B cell (primary cell): ENCODE measurements at places on chromosomes 6 and 20. TPM values are rescaled to one million over a fixed set of nuclear protein-coding genes. Genes with fewer than 3 reads are reported as not detected.
A peak's percentile ranks its signal among the peaks of the same experiment; 100 is the strongest.

GRCh38 chr20:51338692-51339440, 203.7 kb downstream of the NFATC2 start:
- no peak for DNase-seq

- DNase-seq: no peak
These were observed 99.0 kb upstream of the ZFP64 start for GRCh38 chr20:52290569-52290968.

Gene ZNF292
- total RNA-seq: 84.1 and 86.5 TPM in 2 replicates

- no peak for DNase-seq
These were observed 39.2 kb upstream of the CENPW start for GRCh38 chr6:126300735-126301134.

Gene NR2E1
- not detected in 2 replicates for total RNA-seq

DNA sequence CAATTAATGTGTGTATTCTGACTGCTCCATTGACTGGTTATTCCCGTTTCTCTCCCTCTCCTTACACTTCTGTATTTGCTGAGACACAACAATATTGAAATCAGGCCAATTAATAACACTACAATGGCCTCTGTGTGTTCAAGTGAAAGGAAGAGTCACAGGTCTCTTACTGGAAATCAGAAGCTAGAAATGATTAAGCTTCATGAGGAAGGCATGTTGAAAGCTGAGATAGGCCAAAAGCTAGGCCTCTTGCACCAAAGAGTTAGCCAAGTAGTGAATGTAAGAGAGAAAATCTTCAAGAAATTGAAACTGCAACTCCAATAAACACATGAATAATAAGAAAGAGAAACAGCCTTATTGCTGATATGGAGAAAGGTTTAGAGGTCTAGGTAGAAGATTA, 489.5 kb upstream of the CITED2 start:
- DNase-seq: no peak

DNA sequence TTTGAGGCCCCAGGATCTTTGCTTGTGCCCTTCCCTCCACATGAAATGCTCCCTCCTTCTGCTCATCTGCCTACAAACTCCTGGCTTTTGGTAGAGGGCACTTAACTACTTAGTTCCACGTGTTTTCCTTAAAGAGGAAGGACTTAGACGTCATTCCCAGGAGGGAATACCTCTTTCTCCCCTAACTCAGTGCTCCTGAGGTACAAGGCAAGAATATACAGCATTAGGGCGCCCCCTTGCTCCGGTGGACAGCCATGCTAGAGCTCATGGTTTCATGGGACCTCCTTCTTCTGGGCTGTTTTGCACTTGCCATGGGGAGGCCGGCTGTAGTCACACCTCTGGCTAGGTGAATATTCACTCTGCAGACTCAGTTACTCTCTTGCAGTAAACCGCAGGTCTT, 93.8 kb upstream of the LY86 start:
- DNase-seq: peak; percentile 59

DNA sequence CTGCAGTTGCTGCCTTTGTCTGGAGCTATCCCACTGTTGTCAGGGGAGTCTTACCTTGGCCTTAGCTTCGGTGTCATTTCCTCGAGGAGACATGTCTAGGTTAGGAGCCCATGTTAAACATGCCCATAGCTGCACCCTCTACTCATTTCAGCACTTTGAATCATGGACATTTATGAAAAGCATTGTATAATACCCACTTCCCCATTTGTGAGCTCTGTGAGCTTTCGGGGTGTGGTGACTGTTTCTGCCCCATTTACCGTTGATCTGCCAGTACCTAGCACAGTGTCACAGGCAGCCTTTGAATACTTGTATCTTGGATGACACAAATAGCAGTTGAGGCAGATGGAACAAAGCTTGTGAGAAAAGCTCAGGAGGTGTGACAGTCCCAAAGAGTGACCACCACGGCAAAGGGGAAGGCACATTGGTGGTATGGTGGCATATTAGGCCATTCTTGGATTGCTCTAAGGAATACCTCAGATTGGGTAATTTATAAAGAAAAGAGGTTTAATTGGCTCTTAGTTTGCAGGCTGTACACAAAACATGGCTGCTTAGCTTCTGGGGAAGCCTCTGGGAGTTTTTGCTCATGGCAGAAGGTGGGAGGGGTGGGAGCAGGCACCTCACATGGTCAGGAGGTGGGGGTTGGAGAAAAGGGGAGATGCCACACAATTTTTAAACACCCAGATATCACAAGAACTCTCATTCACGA, 42.0 kb downstream of the JARID2 start:
- DNase-seq: peak; percentile 73

Gene WFDC8
- total RNA-seq: not detected in 2 replicates

- DNase-seq: no peak
These were observed 38.0 kb downstream of the EZR start for GRCh38 chr6:158780988-158781691.

- DNase-seq: no peak
These were observed 117.5 kb downstream of the FAM120B start for GRCh38 chr6:170423814-170424603.

GRCh38 chr20:13554706-13555105, 84.0 kb downstream of the TASP1 start:
- no peak for DNase-seq

GRCh38 chr6:51928320-51928719, 159.1 kb downstream of the PKHD1 start:
- DNase-seq: no peak

Gene VAPB
- total RNA-seq: 26.4 and 29.5 TPM in 2 replicates

Gene WFDC10B
- total RNA-seq: not detected in 2 replicates

- no peak for DNase-seq
These were observed 387.8 kb upstream of the RUNX2 start for GRCh38 chr6:44940367-44940766.

Gene SRSF12
- total RNA-seq: not detected in 2 replicates

DNA sequence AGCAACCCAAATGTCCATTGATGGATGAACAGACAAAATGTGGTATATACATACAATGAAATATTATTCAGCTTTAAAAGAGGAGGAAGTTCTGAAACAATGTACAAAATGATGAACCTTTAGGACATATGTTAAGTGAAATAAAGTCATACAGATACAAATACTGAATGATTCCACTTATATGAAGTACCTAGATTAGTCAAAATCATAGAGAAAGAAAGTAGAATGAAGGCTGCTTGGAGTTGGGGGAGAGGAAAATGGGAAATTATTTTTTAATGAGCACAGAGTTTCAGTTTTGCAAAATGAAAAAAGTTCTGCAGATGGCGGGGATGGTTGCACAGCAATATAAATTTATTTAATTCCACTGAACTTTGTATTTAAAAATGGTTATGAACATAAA, 12.4 kb downstream of the COL19A1 start:
- DNase-seq: no peak

Gene C6orf163
- 10.0 and 11.8 TPM in 2 replicates for total RNA-seq

- no peak for DNase-seq
These were observed 30.9 kb upstream of the NEDD9 start for GRCh38 chr6:11263291-11263775.

DNA sequence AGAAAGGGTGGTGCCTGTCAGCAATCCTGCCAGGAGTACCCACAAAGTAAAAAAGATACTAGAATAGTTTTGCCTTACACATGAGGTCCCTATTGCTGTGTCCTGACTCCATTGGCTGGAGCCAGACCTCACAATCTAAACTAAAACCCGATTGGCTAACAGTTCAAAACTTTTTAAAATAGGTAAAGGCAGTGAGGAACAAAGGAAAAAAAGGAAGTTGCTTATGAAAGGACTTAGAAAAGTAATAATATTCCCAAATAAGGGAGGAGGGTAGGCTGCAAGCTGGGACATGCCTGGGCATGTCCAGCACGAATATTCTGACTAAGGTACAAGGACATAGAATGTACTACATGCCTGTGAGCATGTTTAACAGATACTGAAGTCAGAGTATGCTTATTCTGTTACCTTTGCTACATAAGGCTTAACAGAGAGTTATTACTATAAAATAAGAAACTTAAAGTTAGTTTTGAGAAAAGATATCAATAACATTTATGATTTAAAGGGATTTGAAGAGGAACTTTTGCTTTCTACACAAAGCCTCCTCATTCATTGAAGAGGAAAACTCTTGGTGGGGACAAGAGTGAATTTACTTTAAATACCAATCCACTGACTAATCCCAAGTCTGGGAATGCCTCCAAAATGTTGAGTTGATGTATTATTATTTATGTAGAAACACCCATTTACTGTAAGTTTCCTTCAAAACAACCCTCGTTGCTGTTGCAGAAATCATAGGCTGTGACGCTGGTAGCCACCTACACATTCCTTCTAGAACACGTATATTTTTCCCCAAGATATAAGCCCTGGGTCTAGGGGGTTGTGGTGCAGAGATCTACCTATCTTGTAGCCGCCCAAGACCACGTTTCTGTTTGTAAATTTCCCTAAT, 8.2 kb upstream of the MTHFD1L start:
- DNase-seq: no peak

- DNase-seq: peak; percentile 67
These were observed at the start of gene BHLHE23 for GRCh38 chr20:63006540-63007359. TSS of gene BHLHE23 (minus strand) at chr20:63006964. CDS start at chr20:63006774, 190 bp downstream.

Gene MUC21
- not detected in 2 replicates for total RNA-seq

- DNase-seq: no peak
These were observed 374.9 kb upstream of the NOX3 start for GRCh38 chr6:155830531-155830930.

- no peak for DNase-seq
These were observed 545.6 kb downstream of the QKI start for GRCh38 chr6:163960128-163960527.

DNA sequence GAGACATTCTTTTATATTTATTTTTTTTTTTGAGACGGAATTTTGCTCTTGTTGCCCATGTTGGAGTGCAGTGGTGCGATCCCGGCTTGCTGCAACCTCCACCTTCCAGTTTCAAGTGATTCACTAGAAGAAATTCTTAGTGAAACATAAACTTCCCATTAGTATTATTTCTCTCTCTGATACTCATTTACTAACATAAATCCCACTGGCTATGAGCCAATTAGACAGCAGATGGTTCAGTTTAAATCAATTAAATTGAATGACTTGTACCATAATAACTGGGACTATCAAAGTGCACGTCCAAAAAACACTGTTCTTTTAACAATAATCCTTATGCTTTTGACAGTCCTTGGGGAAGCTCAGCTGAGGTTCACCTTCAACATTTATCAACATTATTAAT, 111.2 kb upstream of the PTCHD4 start:
- no peak for DNase-seq

DNA sequence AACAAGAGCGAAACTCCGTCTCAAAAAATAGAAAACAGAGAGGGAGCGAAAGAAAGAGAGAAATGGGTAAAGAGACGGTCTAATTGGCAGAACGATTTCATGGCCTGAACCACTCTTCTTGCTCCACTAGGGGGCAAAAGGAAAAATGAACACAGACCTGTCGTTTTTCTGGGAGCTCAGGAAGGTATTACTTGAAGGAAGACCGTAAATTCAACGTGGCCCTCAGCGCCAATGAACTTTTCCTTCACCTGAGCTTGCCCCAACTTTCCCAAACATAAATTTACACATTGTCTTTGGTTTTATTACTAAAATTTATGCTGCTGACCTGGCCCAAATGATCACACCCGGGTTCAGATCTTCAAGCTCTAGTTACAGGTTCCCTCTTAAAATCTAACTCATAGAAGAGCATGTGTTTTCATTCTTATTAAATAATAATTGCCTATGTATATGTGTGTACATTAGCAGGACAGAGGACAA, 67.3 kb downstream of the ATP9A start:
- peak; percentile 23 for DNase-seq

- no peak for DNase-seq
These were observed 152.1 kb upstream of the RNF24 start for GRCh38 chr20:4167261-4168021.

Gene SIRPB1
- total RNA-seq: 1.3 and 1.7 TPM in 2 replicates

GRCh38 chr6:93886416-93886815, 467.1 kb upstream of the EPHA7 start:
- no peak for DNase-seq

Gene HIVEP2
- total RNA-seq: 31.8 and 31.9 TPM in 2 replicates

DNA sequence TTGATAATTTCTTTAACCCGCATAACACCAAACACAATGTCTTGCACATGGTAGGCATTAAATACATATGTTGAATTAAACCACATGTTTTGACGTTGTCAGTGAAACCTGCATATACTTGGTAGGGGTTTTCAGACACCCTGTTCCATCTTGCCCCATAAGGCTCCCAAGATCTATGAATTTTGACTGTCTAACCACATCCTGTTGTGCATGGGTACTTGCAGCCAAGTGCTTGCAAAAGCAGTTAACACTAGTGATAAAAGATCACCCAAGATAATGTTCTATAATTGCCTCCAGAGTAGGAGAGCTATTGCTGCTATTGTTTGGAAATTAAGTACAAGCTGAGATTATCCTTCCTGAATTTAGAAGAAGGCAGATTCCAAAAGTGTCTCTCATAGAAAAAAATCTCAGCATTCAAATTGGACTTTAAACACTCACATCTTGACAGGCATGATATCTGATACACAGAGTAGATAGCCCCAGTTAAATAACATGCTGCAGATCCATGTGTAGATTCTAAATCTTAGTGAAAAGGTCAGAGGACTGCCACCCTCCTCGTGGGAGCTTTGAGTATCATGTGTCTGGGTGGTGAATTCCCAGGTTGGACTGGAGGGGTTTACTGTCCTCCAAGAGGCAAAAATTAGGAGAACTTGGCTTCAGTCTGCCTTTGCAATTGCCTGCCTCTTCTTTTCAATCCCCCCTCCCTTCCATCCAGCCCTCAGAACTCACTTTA, 25.8 kb upstream of the CCN6 start:
- DNase-seq: peak; percentile 23

Gene PLN
- not detected in 2 replicates for total RNA-seq

DNA sequence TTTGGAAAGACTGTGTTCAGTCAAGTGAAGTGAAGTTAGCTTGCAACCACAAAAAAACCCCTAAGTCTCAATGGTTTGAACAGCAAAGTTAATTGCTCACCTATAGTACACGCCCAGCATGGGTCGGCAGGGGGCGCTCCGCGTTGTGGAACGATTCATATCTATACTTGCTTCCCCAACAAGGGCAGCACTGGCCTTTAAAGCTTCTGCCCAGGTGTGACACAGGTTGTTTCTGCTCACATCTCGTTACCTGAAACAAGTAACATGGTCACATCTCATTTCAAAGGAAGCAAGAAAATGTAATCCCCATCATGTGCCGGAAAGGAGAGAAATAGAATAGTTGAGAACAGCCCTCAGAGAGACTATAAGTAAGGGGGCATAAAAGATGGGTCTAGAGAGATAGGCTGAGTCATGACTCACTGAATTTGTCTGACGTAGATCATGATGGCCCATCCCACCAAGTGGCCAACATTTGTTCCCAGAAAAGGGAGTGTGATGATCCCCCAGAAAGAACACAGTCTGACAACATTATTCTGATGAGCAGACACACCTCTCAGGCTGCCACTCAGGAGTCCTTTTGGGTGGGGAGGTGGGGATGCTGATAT, 29.0 kb downstream of the HNF4A start:
- DNase-seq: peak; percentile 77

DNA sequence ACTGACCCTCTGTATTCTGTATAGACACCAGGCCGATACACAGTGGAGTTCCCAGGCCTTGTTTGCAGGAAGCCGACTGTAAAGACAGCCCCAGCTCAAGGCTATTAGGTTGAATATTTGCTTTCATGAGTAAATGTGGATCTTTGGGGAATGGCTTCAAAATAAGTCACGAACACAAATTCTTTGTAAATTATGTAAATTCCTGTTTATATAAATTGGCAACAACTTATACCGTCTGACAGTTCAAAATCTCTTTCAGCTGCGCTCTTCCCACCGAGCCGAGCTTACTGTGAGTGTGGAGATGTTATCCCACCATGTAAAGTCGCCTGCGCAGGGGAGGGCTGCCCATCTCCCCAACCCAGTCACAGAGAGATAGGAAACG, 24.7 kb downstream of the EDN3 start:
- no peak for DNase-seq
